ENCODE measurements at places on chromosomes 1 and 21.
A peak's percentile ranks its signal among the peaks of the same experiment; 100 is the strongest.

- no peak for DNase-seq
These were observed 26.1 kb downstream of the TOR3A start for GRCh38 chr1:179107706-179108629.

DNA sequence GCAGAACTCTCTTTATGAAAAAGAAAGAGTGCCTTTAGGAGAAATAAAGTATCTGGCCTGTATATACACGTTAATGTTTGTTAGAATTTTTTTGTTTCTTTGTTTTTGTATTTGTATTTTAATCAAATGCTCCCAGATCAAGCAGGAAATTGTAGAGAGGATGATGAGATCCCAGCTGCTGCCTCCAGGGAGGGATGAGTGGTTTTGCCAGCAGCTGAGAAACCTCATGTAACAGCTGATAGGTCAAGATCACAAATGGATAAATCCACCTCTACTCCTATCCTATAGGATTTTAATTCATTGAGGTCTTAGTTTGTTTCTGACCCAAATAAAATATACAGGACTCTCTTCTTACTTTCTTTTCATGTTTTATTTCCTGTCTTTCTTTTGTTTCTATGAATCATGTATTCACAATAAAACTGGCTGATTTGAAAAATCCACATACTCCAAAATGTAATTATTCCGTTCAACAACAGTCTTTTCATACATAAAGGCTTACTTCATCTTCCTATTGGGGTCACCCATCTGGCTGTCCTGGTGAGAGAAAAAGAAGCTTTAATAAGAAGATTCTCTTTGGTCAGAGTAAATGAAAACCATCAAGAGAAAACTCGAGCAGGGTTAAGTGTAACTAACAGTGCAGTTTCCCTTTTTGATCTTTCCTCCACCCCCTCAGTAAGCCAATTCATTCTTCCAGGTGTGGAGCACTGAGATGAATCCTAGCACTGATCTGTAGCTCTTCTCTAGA lies 129.3 kb upstream of the PLPPR5 start:
- no peak for DNase-seq

DNA sequence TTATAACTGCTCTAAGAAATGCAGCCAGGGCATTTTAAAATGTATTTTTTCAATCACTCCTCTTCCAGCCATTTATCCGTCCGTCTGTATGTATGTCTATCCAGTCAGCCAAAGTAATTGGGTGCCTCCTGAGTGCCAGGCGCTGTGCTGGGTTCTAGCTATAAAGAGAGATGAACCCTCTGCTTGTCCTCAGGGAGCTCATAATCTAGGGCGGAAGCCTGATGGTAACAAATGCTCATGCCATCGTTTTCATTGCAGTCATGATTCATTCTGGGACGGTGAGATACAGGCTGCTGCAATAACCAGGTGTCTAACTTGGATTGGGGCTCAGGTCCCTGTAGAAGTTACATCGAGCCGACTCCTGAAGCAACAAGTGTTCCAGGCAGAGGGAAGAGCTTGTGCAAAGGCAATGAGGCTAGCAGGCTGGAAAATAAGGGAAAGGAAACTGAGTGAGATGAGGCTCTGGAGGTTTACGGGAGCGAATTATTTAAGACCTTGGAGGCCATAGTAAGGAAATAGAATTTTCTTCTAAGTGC lies 11.6 kb downstream of the IFI6 start:
- no peak for DNase-seq

- DNase-seq, result no peak
These were observed 894.7 kb downstream of the ADGRL2 start for GRCh38 chr1:82695443-82695842.

- no peak for DNase-seq
These were observed 43.9 kb downstream of the SWT1 start for GRCh38 chr1:185200889-185201288.

DNA sequence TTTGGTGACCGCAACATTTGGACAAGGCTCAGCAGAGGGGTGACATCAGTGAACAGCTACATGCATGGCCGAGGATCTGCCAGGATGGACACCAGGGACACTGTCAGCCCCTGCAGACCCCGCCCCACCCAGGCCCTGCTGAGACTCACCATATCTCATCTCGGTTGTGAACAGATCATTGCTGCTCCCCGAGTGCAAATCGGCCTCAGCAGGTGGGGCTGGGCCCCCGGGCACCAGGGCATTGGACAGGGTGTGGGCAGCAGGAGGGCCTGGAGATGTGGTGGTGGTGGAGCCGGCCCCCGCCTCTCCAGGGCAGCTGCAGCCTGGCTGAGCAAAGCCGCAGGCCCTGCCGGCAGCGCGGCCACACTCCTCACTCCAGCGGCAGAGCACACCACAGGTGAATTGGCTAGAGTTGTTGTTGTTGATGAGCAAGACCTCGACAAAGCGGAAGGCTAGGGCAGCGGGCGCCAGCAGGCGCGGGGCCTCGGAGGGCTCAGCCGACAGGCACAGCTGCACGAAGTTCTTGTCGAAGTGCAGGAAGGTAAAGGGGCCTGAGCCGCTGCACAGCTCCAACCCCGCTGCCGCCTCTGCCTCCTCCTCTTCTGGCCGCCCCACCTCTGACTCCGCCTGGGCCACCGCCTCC lies 8.2 kb downstream of the ADGRB2 start:
- DNase-seq, result no peak

DNA sequence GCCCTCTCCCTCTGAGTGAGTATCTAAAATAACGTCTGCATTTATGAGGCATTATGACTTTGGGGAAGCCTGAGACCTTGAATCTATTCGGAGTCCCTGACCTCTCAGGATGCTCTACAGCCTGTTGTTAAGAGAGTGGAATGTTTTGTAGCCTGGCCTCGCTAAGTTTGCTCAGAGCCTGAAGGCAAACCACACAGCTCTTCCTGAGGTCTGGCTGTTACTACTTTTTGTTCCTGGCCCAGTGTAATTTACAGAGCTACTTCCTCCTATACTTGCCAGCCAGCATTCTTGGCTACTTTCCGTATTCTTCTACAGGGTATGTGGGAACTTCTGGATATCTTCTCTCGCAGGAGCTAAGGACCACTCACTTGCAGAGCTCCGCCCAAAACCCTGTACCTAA lies 3.6 kb upstream of the ZMYM4 start:
- DNase-seq, result no peak

GRCh38 chr1:31571340-31572295 lies 4.7 kb upstream of the TINAGL1 start:
- no peak for DNase-seq

- no peak for DNase-seq
These were observed 2.8 kb downstream of the DHCR24 start for GRCh38 chr1:54884135-54884586.

DNA sequence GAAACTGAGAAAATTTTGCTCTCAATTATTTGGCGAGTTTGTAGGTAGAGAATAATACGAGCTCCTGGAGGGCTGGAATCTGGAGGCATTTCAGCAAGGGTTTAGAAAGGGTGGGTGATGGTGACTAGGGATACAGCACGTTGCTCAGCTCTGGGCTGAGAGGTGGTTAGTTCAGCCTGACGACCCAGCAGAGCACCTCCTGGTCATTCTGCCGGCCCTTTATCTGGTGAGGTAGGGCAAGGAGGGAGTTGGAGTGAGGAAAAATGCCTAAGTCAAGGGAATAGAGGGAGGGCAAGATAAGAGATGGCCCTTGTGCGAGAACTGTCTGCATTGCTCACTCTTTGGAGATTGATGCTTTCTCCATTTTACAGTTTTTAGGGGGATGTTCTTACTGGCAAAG lies 19.1 kb downstream of the GALNT2 start:
- DNase-seq, result no peak

- no peak for DNase-seq
These were observed 38.8 kb upstream of the HIVEP3 start for GRCh38 chr1:41957568-41957967.

- no peak for DNase-seq
These were observed 9.1 kb upstream of the GPR61 start for GRCh38 chr1:109530457-109531087.

GRCh38 chr1:151934048-151934493 lies 24.8 kb upstream of the THEM4 start:
- DNase-seq, result no peak

- no peak for DNase-seq
These were observed 42.7 kb upstream of the ATP1A1 start for GRCh38 chr1:116330342-116330652.

DNA sequence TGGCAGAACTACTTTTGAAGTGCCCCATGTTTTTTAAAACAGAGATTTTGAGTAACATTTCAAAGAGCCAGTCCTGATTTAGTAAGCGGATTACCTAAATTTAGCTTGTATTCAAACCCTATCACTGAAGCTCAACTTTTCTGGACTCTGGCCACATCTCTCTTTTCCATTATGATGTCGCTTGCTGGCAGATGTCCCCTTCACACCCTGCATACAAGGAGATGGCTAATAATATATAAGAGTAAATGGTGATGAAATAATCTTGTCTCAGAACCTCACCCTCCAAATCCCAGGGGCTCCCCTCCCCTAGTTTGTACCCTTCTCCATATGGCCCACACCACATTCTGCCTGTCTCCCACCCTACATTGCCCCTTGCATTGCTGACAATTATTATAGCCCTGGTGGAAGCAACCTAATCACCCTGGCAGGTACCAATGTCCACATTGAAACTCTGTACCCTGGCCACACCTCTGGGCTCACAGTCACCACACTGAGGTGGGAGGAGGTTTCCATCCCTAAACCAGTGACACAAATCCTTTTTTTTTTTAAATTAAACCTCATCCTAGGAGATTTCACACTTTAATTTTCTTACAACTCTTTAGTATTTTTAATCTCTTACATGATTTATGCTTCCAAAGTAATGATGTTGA lies 106.0 kb upstream of the SYT6 start:
- no peak for DNase-seq

GRCh38 chr1:68270951-68271350 lies 38.6 kb upstream of the WLS start:
- no peak for DNase-seq

DNA sequence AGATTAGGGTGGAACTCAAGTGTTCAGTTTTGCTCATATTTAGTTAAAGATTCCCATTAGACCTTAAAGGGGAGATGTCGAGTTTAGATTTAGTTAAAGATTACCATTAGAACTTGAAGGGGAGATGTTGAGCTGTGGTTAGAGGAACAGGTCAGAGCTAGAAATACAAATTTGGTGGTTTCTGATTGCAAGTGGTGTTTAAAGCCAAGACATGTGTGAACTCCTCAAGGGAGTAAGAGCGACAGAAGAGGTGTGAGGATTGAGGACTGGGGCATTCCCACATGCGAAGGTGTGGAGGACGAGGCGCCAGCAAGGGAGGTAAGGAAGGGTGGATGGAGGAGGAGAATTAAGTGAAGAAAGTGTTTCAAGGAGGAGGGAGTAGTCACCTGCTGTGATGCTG lies 168.6 kb downstream of the IER5 start:
- no peak for DNase-seq

GRCh38 chr1:187734427-187734826 lies 905.7 kb downstream of the PLA2G4A start:
- DNase-seq, result no peak

- peak; percentile 6 for DNase-seq
These were observed 36.5 kb upstream of the CD5L start for GRCh38 chr1:157878059-157878458.

DNA sequence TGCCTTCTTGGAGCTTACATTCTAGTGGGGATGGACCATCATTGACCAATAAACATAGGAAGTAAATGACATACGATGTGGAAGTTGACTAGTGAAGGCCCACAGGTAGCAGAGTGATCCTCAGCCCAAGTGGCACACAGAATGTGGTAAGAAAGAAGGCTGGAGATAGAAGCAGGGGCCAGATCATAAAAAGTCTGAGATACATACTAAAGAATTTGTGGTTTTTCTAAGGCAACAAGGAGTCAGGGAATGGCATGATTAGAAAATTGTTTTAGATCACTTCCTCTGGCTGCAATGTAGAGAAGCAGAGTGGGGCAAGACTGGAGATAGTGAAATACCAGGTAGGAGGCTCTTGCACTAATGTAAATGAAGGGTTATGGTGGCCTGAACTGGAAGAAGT lies 154.0 kb downstream of the VPS13D start:
- DNase-seq, result no peak

- no peak for DNase-seq
These were observed 569.5 kb downstream of the PTPRU start for GRCh38 chr1:29805896-29806160.

GRCh38 chr1:209556162-209556690 lies 27.3 kb upstream of the CAMK1G start:
- no peak for DNase-seq

DNA sequence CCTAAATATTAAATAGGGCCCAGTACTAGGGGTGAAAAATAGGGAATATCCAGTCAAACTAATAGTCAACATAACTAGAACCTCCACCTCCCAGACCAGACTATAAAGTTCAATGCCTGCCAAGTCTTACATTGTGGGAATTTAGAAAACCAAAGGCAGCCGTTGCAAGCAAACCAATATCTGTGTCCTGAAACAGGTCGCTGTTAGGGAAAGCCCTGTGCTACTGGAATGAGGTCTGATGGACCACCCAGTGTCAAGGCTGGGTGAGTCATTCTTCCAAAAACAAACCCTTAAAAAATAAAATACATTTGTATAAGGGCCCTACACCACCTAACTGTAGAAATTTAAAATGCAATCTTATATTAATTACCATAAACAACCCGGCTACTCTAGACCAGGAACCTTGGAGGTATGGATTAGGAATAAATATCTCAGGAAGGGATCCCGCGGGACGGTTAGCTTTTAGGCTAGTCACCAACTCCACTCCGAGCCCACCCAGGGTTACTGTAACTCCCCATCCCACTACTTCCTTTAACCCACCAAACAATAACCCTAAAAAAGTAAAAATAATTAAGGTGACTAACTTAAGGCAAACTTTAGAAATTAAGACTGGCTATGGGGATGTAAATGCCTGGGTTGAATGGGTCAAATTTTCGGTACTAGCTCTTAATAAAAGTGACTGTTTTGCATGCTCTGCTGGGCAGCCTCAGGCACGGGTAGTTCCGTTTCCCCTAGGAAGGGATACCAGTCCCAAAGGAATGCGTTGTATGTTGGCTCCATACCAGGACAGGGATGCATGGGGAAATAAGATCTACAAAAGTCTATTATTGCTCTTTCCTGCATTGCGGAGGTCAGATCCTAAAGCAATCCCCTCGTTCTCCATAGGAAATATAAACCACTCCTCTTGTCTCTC lies 65.4 kb upstream of the TLR5 start:
- DNase-seq, result no peak

GRCh38 chr1:202274611-202275010 lies 67.1 kb downstream of the UBE2T start:
- no peak for DNase-seq

- DNase-seq, result no peak
These were observed 5.8 kb upstream of the CFAP74 start for GRCh38 chr1:2009101-2010053.

DNA sequence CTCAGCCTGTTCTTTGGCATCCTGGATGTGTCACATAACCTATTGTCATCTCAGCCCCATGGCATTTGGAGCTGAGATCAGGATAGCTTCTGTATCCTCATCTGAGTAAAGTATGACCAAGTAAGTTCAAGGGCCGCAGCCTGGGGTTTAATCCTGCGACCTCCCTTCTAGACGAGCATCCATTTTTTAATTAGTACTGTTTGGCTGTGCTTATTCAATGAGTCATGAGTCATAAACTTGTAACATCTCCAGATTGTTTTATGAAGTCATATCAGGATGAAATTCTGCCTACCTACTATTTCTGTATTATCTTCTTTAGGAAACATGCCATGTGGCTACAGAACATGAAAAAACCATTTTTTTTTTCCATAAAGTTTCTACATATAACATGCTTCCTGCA lies 119.1 kb downstream of the ERG start:
- no peak for DNase-seq

- DNase-seq, result peak; percentile 89
These were observed 23.2 kb upstream of the H6PD start for GRCh38 chr1:9211291-9211811.

- no peak for DNase-seq
These were observed 390.2 kb upstream of the POU3F1 start for GRCh38 chr1:38436749-38437148.
